ENCODE measurements at places on chromosomes 4 and X. TPM values are rescaled to one million over a fixed set of nuclear protein-coding genes. Genes with fewer than 3 reads are reported as not detected.

DNA sequence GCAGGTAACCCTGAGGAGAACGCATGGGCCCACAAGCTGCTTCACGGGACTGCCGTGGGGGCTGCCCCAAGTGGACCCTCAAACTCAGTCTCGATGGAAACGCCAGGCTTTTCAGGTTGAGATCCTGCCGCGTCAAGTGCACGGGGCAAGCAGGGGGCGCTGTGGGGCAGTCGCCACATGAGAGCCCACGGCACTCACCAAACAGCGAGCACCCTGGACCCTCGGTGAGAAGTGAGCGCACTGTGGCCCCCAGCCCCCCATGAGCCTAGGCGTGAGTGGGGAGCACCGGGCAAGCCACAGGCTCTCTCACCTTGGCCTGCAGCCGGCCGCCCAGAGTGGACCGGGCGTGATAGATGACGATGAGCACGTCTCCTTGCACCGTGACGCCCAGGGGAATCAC lies 50.9 kb upstream of the CPLX1 start:
- DNase-seq: no peak

The PITX2 gene
- total RNA-seq: 1.8 TPM

- peak; percentile 25 for DNase-seq
Measured at GRCh38 chr4:33715841-33716395, 2528.4 kb downstream of the ARAP2 start.

DNA sequence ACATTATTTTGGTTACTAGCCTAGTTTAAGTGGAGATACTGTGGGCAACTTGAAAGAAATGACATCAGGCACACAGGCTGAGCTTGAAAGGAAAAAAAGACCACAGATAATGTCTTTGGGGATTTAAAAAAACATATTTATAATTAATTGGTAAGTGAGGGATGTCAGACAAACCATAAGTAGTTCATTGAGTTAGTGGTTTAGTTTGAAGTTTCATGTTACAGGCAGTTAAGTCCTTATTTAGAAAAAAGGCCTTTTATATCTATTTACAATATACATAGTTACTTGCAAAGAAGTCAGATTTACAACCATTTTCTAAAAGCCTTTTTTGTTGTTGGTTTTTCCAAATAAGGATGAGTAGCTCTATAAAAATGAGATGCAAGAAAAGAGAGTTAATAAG lies 89.2 kb downstream of the CDS1 start:
- no peak for DNase-seq

DNA sequence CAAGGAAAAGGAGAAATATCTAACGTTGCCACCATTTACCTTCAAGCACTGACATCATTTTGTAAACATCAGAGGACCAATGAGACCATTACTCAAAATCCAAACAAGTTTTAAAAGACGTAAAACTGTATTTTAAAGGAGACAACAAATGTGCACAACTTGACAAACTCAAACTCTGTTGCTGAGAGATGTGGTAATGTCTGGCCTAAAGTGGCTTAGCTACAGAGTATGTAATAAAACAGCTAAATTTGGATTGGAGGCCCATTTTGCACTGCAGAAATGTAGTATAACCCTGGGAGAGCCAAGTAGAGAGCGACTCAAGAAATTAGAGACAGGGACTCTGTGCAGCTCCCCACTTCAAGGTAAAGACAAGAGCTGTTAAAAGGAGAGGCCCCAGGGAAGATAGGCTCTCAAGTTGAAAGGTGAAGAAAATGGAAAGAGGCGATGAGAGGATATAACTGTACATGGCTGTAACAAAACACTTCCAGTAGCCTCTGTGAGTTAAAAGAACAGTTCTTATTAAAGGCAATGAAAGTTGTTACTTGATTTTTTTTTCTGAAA lies 20.3 kb downstream of the UNC5C start:
- DNase-seq: peak; percentile 51

- no peak for DNase-seq
Measured at GRCh38 chr4:24519649-24520048, 64.7 kb downstream of the DHX15 start.

The PNCK gene
- total RNA-seq: 0.64 TPM

The SMIM31 gene
- total RNA-seq: 0.56 TPM

The EPHA5 gene
- 6.0 TPM for total RNA-seq

The ATP1B4 gene
- total RNA-seq: not detected

The NHS gene
- 0.05 TPM for total RNA-seq

- no peak for DNase-seq
Measured at GRCh38 chrX:49992853-49993252, 70.5 kb downstream of the CLCN5 start.

The RHOH gene
- total RNA-seq: not detected

GRCh38 chr4:71195924-71196323 lies 142.9 kb upstream of the SLC4A4 start:
- DNase-seq: no peak

The PABPC1L2B gene
- not detected for total RNA-seq

DNA sequence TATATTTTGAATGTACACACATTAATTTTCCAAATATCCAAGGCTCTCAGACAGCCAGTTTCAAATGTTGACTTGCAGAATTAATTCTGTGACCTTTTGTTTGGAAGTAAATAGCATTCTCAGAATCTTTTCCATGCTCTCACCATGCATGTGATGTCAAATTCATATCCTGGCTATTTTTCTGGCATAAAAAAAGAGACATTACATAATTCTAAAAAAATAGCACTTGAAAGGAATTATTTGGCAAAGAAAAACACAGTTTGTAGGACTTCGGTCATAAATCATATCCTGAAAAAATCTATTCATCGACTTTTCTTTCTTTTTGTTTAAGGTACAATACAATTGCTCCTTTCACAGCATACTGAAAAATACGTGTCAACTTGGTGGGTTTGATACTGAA lies 111.2 kb downstream of the GLRA3 start:
- DNase-seq: peak; percentile 66

GRCh38 chr4:64341711-64342110 lies 67.5 kb downstream of the TECRL start:
- no peak for DNase-seq

DNA sequence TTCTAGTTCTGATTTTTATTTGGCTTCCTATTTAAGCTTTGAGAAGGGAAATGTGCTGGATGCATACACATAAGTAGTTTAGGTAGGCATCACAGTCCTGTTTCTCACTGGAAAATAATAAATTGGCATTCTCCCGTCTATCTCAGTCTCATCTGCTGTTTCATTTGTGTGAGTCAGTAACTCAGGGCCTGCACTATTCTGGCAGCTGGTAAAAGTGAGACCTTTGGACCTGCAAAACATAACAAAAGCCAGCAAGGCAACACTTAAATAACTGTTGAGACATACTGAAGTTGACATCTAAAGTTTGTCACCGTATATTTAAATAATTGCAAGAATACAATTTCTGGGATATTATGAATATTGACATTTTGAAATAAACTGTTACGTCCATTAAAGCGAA lies 8.6 kb upstream of the UBQLN2 start:
- DNase-seq: no peak

The EREG gene
- not detected for total RNA-seq

DNA sequence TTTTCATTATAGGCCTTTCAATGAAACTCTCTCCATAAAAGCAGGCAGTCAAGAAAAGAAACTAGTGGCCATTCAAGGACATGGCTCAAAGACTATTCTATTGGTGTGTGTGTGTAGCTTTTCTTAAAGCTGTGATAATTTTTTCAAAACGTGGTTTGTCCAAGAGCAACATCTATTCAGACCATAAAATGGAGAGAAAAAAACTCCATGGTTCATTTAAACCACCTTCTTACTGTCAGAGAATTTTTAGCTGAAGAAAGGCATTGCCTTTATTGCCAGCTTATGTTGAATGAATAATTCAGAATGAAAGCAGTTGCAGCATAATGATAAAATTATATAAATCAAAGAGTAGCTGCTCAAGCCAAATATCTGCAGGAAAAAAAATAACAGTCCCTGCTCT lies 325.5 kb downstream of the PCDH18 start:
- DNase-seq: no peak

The PPP3CA gene
- total RNA-seq: 9.7 TPM
